ENCODE measurements at places on chromosomes 13 and 19. TPM values are rescaled to one million over a fixed set of nuclear protein-coding genes. Genes with fewer than 3 reads are reported as not detected.

DNA sequence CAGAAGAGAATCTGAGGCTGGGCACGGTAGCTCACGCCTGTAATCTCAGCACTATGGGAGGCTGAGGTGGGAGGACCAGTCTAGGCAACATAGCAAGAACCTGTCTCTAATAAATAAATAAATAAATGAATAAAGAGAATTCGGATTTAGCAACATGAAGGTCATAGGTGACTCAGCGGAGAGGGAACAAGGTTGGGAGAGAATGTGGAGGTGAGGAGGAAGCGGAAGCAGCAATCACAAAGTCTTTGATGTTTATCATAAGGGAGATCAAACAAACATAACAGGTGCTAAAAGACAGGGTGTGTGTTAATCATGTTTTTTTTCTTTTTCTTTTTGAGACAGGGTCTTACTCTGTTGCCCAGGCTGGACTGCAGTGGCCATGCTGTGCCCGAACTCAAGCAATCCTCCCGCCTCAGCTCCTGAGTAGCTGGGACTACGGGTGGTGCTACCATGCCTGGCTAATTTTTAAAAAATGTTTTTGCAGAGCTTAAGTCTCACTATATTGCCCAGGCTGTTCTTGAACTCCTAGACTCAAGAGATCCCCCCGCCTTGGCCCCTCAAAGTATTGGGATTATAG, 16.3 kb downstream of the PBX4 start:
- H3K27ac ChIP-seq = no peak overlapping the region
- no peaks in the 10 kb centered on the region for H3K27me3 ChIP-seq
- no peaks in the 10 kb centered on the region for H3K36me3 ChIP-seq
- no peak overlapping the region for H3K4me3 ChIP-seq
- peaks cover 4% of the 10 kb centered on the region for H3K4me1 ChIP-seq
- no peak for DNase-seq

C19orf73 gene
- total RNA-seq = 1.7 TPM

DNA sequence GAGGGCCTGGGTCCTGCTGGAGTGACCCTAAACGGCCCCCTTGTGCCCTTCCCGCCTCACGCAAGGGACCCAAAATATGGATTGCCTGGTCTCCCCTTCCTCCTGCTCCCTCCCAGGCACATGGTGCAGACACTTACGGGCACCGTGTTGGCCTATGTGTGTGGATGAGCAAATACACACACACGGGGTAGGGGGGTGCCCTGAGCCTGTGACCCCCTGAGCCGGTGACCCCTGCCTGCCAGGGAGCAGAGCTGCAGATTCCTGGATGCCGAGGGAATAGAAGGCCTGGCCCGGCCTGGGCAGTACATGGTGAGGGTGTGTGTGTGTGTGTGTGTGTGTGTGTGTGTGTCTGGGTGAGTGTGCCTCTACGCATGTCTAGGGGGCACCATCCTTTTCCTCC, 33.3 kb downstream of the CEBPA start:
- no peaks in the 10 kb centered on the region for H3K27me3 ChIP-seq
- H3K4me1 ChIP-seq = peaks cover 10% of the 10 kb centered on the region
- no peak for DNase-seq
- H3K4me3 ChIP-seq = no peak overlapping the region
- no peak overlapping the region for H3K27ac ChIP-seq
- H3K36me3 ChIP-seq = no peaks in the 10 kb centered on the region

NDUFA13 gene
- 345 TPM for total RNA-seq

DNA sequence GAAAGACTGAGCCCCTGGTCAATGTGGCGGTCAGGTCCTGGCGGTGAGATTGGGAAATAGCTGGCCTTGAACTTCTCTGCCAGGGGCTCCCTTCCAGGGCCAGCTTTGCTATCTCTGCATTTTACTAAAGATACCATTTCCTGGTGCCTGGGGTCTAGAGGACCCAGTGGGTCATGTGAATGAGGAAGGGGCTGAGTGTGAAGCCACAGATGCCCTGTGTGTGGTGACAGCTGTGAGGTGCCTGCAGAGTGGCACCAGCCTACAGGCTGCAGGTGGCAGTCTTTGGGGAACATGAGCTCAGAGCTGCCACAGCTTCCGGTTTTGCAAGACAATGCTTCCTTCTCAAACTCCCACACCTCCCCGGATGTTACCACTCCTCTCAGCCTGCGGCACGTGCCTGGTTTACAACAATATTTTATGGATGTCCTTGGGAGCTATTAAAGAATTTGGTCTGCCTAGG, 5.2 kb upstream of the MLNR start:
- no peak overlapping the region for H3K27ac ChIP-seq
- no peaks in the 10 kb centered on the region for H3K27me3 ChIP-seq
- no peaks in the 10 kb centered on the region for H3K36me3 ChIP-seq

DNA sequence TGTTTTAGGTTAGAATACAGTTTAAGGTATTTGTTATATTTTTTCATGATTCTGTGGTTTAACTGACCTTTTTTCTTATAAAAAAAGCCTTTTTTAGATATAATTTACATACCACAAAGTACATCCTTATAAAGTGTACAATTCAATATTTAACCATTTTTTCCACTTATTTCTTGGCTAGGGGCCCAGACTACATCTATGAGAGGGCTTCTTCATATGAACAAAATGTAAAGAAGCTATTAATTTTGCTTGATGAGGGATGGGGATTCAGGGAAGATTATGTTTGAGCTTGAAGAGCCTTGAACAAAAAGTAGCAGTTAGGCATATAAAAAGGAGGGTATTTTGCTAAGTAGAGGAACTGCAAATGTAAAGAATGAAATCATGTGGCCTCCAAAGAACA, 2.2 kb downstream of the CCDC122 start:
- DNase-seq = no peak
- 0 out of 2 replicates have a peak, but pooled peaks cover 5% of the 10 kb centered on the region for H3K4me1 ChIP-seq
- no peak overlapping the region for H3K4me3 ChIP-seq

IZUMO2 gene
- not detected for total RNA-seq

DNA sequence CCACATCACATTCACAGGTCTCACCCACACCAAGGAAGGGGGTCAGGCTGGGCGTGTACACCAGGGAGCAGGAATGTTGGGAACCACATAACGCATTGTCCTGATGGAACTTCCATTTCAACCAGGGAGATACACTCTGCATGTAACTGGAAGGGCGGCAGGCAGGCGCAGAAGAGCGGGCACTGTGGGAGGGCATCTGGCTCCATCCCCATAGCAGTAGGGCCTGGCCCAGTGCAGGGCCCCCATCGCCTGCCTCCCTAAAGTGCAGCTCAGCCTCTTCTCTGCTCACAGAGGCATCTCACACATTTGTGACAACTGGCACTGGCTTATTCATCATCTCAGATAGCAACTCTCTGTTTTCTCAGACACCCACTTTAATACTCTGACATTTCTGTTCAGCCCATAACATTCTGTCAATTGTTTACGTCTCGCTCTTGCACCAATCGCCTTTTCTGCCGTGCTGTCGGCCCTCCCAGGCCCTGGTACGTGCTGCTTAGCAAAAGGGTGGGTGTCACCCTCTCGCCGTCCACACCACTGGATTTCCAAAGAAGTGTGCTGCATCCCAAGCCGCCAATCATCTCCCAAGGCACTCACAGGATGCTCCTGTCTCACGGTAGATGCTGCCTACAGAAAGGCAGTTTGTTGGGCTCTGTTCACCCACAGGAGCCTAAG, 353.3 kb upstream of the ZNF507 start:
- no peak for DNase-seq
- no peaks in the 10 kb centered on the region for H3K27me3 ChIP-seq
- no peaks in the 10 kb centered on the region for H3K36me3 ChIP-seq
- H3K4me1 ChIP-seq = no peaks in the 10 kb centered on the region
- no peak overlapping the region for H3K27ac ChIP-seq
- no peak overlapping the region for H3K4me3 ChIP-seq

- H3K36me3 ChIP-seq = no peaks in the 10 kb centered on the region
- H3K4me1 ChIP-seq = no peaks in the 10 kb centered on the region
- no peak for DNase-seq
- no peaks in the 10 kb centered on the region for H3K27me3 ChIP-seq
- H3K27ac ChIP-seq = no peak overlapping the region
These were observed 676.3 kb upstream of the ARGLU1 start for GRCh38 chr13:107244241-107244640.

SMIM17 gene
- total RNA-seq = not detected

DNA sequence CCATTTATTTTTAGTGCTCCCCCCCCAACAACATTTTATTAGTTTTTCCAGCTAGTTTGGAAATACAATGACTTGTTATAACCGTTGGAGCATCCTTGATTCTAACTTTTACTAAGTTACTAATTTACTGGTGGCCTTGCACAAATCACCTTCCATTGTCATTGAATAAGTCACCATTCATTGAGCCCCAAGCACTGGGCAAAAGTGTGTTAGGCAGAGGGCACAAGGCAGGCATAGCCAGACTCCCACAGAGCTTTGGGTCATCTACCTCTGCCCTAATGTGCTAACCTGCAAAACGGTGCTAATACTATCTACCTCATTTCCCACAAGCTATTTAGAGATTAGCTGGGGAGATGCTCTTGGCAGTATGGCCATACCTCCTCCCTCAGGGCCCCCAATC, 86.8 kb upstream of the RNF113B start:
- H3K4me1 ChIP-seq = peaks cover 74% of the 10 kb centered on the region
- peak overlapping the region; percentile 55 for H3K27ac ChIP-seq
- DNase-seq = no peak
- no peak overlapping the region for H3K4me3 ChIP-seq

RFPL4AL1 gene
- total RNA-seq = not detected

- H3K36me3 ChIP-seq = no peaks in the 10 kb centered on the region
- no peak for DNase-seq
- no peak overlapping the region for H3K27ac ChIP-seq
- H3K27me3 ChIP-seq = no peaks in the 10 kb centered on the region
- H3K4me3 ChIP-seq = no peak overlapping the region
These were observed 17.6 kb upstream of the RASA3 start for GRCh38 chr13:114149774-114150740.

- no peaks in the 10 kb centered on the region for H3K27me3 ChIP-seq
- no peak overlapping the region for H3K4me3 ChIP-seq
- peak; percentile 25 for DNase-seq
- no peak overlapping the region for H3K27ac ChIP-seq
- no peaks in the 10 kb centered on the region for H3K4me1 ChIP-seq
- peaks cover 2% of the 10 kb centered on the region for H3K36me3 ChIP-seq
These were observed 14.8 kb downstream of the DHX34 start for GRCh38 chr19:47363758-47364531.

GRCh38 chr13:87131611-87132010, 539.6 kb upstream of the SLITRK5 start:
- no peak overlapping the region for H3K4me3 ChIP-seq
- DNase-seq = no peak
- H3K27ac ChIP-seq = no peak overlapping the region
- H3K4me1 ChIP-seq = no peaks in the 10 kb centered on the region
- H3K36me3 ChIP-seq = no peaks in the 10 kb centered on the region

DNA sequence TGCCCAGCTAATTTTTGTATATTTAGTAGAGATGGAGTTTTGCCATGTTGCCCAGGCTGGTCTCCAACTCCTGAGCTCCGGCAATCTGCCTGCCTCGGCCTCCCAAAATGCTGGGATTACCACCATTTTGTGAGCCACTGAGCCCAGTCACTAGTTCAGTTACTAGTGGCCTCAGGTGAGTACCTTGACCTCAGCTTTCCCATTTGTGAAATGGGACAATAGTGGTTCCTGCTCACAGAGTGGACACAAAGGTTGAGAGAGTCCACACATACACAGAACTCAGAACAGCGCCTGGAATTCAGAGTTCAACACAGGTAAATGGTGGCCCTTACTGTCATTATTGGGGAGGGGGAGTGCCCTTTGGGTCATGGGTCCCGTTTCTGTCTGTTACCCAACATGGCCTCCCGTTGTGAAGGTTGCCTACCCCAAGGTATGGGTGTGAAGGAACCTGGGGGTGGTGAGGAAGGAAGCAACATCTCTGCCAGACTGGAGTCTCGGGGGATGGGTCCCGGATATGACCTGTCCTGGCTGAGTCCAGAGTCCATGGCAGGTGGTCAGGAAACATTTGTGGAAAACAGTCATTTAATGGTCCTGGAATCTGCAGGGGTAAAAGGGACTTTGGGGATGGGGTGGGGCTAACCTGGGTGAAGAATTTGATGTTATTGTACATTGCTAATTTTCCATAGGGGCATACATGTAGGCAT, 11.7 kb upstream of the IRGC start:
- no peaks in the 10 kb centered on the region for H3K36me3 ChIP-seq
- H3K27ac ChIP-seq = peak overlapping the region; percentile 32
- DNase-seq = peak; percentile 28
- H3K4me1 ChIP-seq = peaks cover 12% of the 10 kb centered on the region
- H3K4me3 ChIP-seq = no peak overlapping the region

GRCh38 chr19:54040003-54040402, 23.7 kb downstream of the VSTM1 start:
- H3K36me3 ChIP-seq = no peaks in the 10 kb centered on the region
- no peaks in the 10 kb centered on the region for H3K4me1 ChIP-seq
- DNase-seq = no peak
- H3K27ac ChIP-seq = no peak overlapping the region

LILRB5 gene
- total RNA-seq = not detected

DNA sequence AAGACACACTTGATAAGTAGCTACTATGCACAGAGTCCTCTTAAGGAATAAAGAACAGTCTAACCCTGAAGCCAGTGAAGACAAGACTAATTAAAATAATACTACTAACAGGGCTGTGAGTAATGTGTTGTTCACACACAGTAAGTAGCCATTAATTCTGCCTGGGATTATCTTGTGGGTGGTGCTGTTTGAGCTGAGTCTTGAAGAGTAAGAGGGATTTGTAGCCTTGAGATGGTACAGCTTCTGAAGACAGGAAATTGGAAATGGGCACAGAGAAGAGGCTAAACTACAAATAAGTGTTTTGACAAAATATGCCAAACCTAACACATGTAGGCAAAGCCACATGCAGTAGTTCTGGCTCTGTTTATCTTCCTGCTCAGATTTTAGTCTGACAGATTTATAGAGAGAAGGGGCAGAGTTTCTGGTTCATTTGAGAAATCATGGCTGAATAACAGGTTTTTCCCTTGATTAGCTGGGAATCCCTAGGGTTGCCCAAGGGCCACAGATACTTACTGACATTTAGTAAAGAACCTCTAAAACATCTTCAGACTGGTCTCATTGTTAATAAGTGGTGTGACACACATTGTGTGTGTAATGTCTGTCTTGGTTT, 38.0 kb downstream of the ITGBL1 start:
- H3K27ac ChIP-seq = no peak overlapping the region
- H3K36me3 ChIP-seq = no peaks in the 10 kb centered on the region
- no peaks in the 10 kb centered on the region for H3K27me3 ChIP-seq
- H3K4me3 ChIP-seq = no peak overlapping the region
- no peaks in the 10 kb centered on the region for H3K4me1 ChIP-seq
- no peak for DNase-seq

DNA sequence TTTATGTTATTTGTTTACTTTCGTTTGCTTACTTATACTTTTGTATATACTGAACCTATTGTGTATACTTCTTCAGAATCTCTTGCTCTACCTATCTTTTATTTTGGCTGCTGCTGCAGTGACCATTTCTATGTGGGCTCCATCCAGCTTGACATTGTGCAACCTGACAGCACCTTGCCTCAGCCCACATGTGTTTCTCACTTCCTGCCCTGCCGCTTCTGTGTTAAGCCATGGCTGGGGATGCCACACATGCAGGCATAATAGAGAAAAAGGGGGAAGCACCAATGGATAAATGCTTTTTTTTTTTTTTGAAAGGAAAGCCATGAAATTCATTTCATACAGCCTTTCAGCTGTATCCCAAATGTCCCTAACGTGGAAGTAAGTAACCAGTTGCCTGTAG, 147.6 kb downstream of the RBM26 start:
- H3K36me3 ChIP-seq = no peaks in the 10 kb centered on the region
- no peaks in the 10 kb centered on the region for H3K27me3 ChIP-seq
- H3K27ac ChIP-seq = no peak overlapping the region
- DNase-seq = no peak

- no peaks in the 10 kb centered on the region for H3K36me3 ChIP-seq
- H3K4me3 ChIP-seq = no peak overlapping the region
- no peak for DNase-seq
- no peaks in the 10 kb centered on the region for H3K4me1 ChIP-seq
These were observed 4.2 kb downstream of the LILRB5 start for GRCh38 chr19:54252845-54253244.

KCTD15 gene
- 34.6 TPM for total RNA-seq

ZNF121 gene
- 35.5 TPM for total RNA-seq

LRRC4B gene
- total RNA-seq = 0.30 TPM

PLIN5 gene
- total RNA-seq = 0.84 TPM
